Activated CD4-positive, alpha-beta T cell treated with anti-CD3 and anti-CD28 coated beads, Interleukin-2, amount 10 ng/mL, durations not matched to agents 24 days and 14 days (primary cell): ENCODE measurements at places on chromosomes 6 and 20. TPM values are rescaled to one million over a fixed set of nuclear protein-coding genes. Genes with fewer than 3 reads are reported as not detected.
A peak's percentile ranks its signal among the peaks of the same experiment; 100 is the strongest.

C6orf52 gene
- 2.2 and 3.0 TPM in 2 replicates for total RNA-seq

ENPP1 gene
- total RNA-seq, result 0.58 and 0.66 TPM in 2 replicates

CLDN20 gene
- total RNA-seq, result 0.21 TPM in 1 of 2 replicates, not detected in the other

PKIB gene
- not detected in 2 replicates for total RNA-seq

IRF4 gene
- total RNA-seq, result 831 and 846 TPM in 2 replicates

TRIM31 gene
- 0.09 TPM in 1 of 2 replicates, not detected in the other for total RNA-seq

GRCh38 chr6:135699705-135700104 is 151.8 kb upstream of the PDE7B start:
- DNase-seq, result no peak

- DNase-seq, result no peak
Measured at GRCh38 chr20:7333841-7334240, 566.4 kb downstream of the BMP2 start.

DNA sequence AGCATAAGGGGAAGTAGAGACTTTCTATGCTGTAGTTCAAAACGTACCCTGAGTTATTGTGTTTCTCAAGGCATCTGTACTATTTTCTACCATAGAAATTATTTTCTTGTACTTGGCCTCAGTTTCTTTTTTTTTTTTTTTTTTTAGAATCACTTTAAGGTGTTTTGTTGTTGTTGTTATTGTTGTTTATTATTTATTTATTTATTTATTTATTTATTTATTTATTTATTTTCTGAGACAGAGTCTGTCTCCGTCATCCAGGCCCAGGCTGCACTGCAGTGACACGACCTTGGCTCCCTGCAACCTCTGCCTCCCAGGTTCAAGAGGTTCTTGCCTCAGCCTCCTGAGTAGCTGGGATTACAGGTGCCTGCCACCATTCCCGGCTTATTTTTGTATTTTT is 179.1 kb downstream of the GRIK2 start:
- DNase-seq, result no peak

DNA sequence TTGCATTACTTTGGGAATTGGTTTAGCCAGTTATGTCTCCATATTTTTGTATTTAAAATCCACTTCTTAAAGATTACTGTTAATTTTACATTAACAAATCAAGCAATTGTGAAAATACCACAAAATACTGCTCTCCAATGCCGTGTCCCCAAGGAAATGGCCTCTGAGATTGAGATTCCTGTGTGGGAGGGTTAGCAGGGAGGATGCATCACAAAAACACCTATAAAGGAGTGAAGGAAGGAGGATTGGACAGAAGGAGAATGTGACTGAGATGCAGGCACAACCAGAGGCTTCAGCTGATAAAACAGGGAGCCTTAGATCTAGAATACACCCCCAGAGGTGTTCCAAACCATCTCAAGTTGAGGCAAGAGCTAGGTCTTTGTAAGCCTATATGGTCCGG is 34.2 kb upstream of the NKAIN2 start:
- no peak for DNase-seq

DNA sequence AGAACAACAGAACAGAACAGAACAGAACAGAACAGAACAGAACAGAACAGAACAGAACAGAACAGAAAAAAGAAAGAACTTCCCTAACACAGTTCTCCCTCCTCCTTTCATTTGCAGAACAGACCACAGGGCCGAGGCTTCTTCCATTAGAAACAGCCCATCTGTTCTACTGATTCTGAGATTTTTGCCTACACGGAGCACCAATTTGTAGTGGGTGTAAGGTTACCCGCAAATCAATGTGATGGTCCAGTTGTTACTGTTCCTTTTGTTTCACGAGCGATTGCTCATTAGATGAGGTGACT is 734 bp upstream of the OGFRL1 start:
- DNase-seq, result no peak

- DNase-seq, result no peak
Measured at GRCh38 chr6:7216941-7217621, 95.9 kb downstream of the SSR1 start.

- peak; percentile 85 for DNase-seq
Measured at GRCh38 chr6:26576929-26577719, 19.6 kb upstream of the ABT1 start.

DNA sequence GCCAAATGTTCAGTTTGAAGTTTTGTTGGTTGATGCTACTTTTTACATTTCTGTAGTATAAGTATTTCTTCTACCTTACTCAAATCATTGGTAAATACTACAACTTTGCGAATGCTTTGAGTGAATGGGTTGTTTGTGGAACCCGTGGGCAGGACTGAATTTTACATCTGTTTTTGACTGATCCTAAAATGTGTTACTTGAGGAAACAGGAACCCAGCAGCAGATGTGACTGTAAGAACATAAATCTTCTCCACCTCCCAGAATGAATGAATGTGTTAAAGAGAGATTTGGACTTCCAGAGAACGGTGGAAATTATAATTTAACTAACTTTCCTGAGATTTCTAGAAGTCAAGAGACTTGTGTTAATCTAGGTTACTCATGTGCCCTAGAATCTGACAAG is 728.5 kb upstream of the MARCKS start:
- DNase-seq, result no peak

- DNase-seq, result no peak
Measured at GRCh38 chr20:6637160-6637579, 130.3 kb upstream of the BMP2 start.

DNA sequence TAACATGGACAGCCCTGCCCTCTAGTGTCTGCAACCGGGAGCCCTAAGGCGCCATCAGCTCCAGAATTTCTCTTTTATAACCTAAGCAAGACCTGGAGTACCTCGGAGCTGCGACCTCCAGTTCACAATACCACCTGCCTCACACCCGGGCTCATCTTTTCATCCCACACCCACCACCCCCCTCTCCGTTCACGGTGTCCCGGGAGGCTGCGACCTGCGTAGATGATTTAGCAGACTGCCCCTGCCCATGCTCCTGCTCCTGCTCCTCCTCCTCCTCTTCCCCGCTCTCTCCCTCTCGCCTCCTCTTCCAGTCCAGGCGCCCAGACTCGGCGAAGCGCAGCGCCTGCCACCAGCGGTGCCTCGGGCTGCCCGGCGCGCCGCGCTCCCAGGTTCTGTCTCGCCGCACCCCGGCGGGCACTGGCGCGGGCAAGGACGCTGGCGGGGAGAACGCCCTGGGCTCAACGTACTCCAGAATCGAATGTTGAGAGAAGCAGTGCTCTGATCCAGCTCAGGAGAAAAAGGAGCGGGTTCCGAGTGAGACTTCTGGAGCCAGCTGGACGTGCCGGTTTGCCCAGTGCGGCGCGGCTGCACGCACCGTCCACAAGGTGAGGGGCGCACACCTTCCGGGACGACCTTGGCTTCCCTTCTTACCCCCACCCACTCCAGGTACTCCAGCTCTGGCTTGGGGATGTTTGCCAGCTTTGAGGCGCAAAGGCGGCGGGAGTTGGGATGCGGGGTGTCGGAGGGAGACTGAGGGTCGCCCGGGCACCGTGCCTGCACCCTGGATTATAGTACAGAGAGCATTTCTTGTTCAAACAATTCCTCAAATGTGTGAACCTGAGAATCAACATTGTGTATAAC is at the start of gene HTR1E:
Gene HTR1E (plus strand): TSS at position 310 of the 861 bp plus-strand sequence. CDS start 77,807 bp downstream, outside the sequence.
- DNase-seq, result no peak

GRCh38 chr6:38161754-38162492 is 342.4 kb downstream of the ZFAND3 start:
- no peak for DNase-seq

- DNase-seq, result no peak
Measured at GRCh38 chr20:50621068-50621665, 70.2 kb downstream of the RIPOR3 start.

DNA sequence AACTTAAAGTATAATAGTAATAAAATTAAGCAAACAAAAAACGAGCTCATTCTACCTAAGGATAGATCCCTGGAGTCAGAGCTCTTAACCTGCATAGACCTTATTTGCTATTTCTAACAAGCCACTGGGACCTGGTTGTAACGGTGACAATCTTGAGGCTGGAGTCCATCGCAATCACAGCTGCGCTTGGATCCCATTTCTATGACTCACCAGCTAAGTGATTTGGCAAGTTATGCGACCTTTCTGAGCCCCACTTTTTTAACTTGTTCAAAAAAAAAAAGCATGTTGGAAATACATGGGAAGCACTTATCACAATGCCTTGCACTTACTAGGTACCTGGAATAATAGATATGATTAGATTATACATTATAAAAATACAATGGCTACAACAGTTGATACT is 389.5 kb upstream of the CDH4 start:
- DNase-seq, result no peak

DNA sequence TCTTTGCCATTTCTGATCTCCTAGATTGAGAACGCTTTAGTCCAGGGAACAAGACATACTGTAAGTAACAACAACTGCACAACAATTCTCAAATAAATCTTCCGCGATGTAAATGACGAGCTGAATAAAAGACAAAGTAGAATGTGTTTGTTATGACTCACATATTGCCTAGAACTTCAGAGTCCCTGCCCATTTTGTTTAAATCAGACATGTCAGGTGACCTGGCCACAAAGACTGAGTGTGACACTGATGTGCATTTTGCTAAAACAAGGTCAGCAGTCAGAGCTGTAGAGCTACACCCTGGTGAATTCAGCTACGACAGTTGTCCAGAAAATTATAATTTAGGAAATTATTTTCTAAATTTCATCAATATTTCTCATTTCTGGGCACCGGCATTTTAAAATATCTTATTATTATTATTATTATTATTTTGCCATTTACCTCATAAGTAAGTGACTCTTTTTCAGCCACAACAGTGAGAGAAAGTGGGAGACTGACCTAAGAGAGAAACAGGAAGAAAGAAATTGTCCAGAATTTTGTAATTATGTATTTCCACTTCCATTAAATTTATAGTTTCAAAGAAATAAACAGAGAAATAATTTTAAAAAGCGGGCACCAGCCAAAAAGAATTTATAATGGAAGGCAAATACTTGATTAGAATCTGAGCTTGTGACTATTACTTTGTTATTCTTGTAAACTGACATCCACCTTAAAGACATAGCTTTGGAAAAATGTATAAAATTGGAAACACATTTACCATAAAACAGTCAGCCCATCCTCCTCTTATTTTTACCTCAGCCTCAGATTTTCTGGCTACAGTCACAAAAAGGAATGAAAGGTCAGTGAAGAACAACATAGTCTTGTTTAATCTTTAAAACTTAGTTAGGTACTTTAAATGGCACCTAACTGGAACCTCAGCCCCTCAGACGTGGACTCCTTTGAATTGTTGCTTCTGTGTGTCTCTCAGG is 157.0 kb upstream of the CITED2 start:
- DNase-seq, result peak; percentile 72

DNA sequence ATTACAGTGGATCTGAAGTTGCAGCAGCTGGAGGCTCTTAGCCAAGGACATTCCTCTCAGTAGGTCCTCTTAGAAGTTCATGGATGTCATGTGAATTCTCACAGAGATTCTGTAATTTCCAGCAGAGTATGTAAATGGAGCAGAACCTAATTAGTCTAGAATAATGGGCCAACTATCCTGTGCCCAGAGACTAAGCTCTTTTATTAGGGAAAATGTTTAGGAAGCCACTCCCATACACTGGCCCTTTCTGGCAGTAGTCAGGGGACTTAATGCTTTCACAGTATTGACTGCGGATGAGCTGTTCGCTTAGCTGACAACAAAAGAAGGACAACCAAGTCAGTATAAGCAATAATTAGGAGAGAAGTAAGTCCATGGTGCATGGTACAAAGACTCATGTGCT is 43.8 kb upstream of the KIF16B start:
- DNase-seq, result no peak

GRCh38 chr20:46230801-46231282 is 77.5 kb downstream of the CDH22 start:
- DNase-seq, result peak; percentile 57

DNA sequence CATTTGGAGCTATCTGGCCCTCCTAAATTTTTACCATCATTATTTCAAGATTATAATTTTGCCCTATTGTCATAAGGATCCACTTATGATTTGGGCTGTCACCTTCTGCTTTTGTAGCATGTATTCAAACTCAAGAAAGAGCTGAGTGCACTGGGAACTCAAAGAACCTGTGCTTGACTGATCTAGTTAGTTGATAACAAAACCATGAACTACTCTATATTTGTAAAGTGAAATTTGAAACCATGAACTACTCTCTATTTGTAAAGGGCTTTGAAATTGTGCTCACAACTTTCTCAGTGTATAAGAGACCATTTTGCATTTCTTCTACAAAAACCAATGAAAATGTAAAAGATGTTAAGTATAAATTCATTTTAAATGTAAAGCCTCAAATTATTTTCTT is 77.5 kb upstream of the POPDC3 start:
- DNase-seq, result no peak

DNA sequence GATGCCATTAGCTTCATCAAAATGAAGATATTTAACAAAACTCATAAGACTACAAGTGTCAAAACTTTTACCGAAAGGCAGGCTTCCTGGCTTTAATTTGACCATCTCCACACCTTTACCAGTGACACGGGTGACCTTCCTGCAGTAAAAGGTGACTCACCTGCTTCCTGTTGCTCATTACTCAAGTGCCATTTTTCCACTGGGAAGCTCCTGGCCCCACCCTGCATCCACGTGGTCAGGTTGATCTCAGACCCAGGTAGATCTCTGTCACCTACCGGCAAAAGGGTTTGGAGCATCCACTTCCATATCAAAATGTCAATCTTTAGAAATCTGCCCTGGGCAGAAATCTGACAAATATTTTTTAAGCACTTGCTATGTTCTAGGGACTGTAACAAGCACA is 31.9 kb upstream of the CDH4 start:
- no peak for DNase-seq

- no peak for DNase-seq
Measured at GRCh38 chr6:34518669-34519365, 37.3 kb downstream of the SPDEF start.

GRCh38 chr20:54431156-54431944 is 44.0 kb upstream of the DOK5 start:
- DNase-seq, result no peak

DNA sequence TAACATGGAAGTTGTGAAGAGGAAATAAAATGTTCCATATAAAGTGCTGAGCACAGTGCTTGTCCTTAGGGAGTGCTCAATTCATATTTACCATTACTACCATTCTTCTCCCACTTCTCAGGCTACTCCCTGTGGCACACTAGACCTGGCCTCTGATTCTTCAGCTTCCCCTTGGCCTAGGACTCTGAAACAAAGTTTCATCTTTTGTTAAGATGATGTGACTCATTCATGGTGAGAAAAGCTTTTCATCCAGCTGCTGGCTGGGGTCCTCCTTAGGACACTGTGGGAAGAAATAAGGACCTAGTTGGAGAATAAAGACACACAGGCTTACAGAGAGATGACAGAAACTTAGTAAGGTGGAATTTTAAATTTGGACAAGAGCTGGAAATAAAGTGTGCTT is 314.8 kb downstream of the CDC5L start:
- no peak for DNase-seq

DNA sequence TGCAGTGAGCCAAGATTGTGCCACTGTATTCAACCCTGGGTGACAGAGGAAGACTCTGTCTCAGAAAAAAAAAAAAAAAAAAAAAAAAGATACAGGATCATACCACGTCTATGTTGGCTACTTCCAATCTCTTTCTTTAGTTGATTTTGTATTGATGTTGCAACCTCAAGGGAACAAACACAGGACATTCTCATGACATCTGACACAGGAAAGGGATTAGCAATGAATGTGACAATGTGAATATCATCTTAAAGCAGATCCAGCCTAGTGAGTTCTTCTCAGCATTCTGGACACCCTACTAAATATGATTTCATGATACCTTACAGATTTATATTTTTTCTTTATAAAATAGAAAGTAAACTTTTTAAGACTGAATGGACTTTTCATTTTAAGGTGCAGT is 580.3 kb downstream of the PRKN start:
- DNase-seq, result peak; percentile 11
